Frontal cortex (tissue), 4 donors: ENCODE measurements at places on chromosomes 3 and 15. TPM values are rescaled to one million over a fixed set of nuclear protein-coding genes. Genes with fewer than 3 reads are reported as not detected.

Gene HYAL1
- 0.41 TPM for total RNA-seq

GRCh38 chr3:186425788-186426730 lies 64.0 kb upstream of the DGKG start:
- no peak for DNase-seq

Gene CCDC54
- total RNA-seq, result not detected

Gene CDHR4
- not detected for total RNA-seq

- DNase-seq, result no peak
Observed at GRCh38 chr3:148737104-148737530, 39.4 kb downstream of the AGTR1 start.

DNA sequence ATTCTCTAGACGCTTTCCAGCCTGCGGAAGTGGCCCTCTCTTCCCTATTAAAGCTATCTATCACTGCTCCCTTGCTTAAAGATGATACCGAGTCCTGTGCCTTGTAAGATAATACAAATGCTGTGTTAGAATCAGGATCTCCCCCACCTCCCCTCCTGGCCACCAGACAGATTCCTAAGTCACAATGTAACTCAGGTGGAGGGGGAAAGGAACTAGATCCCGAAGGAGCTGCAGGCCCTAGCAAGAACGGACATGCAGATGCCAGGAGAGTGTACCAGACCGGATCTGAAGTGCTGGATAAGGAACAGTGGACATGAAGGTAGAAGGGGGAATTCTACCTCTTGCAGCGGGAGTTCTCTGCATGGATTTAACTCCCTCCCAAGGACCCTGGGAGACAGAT lies 230.7 kb upstream of the LYSMD4 start:
- no peak for DNase-seq
